Hematopoietic multipotent progenitor cell treated with erythropoietin and hydrocortisone succinate and interleukin-3 and kit ligand, for 8 days (in vitro differentiated cells): ENCODE measurements at places on chromosomes 2 and 18.

DNA sequence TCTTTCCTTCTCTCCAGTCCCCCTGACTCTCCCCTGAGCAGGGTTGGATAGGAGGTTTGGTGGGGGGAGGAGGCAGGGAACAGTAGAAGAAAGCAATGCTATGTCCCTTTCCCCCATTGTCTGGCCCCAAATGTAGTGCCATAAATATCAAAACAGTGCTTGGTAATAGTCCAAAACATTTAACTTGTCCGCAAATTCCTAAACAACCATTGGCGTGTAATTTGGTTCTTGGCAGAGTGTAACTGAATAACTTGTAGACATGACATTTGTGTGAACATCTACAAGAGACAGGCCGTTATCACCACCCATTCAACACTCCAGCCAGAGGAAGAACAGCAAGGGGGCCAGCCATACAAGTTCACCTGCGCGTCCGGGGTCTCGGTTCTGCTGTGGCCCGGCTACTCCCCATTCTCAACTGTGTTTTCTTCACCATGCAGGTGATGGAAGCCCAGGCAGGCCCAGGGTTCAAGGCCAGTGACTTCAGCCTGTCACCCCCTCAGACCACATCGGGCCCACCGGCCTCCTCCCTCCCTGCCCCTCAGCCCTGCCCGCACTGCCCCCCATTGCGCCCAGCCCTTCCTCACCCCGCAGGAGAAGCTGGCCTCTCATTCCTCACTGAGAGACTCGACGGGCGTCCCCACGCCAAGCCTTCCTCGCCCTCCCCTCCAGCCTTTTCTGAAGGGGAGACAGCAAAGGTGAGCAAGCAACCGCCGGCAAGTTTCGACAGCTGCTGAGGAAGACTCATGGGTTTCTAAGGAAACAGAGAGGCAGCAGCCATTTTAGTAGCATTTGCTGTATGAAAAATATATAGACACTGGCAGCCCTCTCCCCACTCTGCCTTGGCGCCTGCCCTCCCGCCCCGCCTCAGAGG, 699 bp upstream of the RAPGEF4 start:
- DNase-seq, result no peak

DNA sequence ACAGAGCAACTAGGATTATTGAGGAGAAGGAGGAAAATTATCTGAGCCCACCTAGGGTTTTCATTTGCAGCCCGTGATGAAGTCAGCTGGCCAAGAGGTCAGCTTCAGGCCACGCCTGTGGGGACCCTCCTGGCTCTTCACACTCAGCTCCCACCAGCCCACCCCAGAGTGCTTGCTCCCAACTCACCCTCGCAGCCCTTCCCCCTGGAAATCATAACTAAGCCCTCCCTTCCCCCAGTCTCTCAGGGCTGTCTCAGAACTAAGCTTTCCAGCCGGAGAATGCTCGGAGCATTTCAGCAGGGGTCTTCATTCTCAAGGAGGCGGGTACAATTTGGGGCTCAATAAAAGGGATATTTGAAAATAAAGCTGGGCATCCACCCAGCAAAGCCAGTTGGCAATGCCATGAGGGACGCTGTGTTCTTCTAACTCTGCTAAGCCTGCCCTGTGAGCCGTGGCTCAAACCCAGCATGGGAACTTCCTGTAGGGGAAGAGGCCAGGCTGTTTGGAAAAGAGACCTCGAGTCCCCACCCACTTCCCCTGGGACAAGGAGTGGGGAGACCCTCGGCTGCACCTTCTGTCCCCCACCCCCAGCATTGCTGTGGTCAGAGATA, 194.9 kb downstream of the CTIF start:
- DNase-seq, result no peak

DNA sequence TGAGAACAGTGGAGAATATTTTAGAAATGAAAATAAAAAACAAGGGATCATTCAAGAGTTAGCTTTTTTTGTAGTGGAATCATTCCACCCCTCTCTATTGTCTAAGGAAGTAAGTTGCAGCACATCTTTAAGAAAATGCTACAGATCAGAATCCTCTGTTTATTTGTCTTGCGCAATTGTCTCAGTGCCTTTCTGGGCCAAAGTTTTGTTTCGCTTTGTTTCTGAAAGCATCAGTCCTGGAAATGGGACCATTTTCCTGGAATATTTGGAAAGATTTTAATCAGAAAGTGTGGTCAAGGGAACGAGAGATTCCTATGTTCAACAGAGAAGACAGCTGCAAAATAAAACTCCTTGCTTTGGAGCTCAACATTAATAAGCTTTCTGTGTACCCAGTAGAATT, 74.0 kb downstream of the NRXN1 start:
- DNase-seq, result no peak

GRCh38 chr2:25341753-25342371, at the start of gene DNMT3A:
DNMT3A (minus strand) TSS chr2:25341925; CDS start chr2:25313984, 27,941 bp downstream.
- peak; percentile 57 for DNase-seq
